ENCODE measurements at places on chromosomes 4 and X.
A peak's percentile ranks its signal among the peaks of the same experiment; 100 is the strongest.

DNA sequence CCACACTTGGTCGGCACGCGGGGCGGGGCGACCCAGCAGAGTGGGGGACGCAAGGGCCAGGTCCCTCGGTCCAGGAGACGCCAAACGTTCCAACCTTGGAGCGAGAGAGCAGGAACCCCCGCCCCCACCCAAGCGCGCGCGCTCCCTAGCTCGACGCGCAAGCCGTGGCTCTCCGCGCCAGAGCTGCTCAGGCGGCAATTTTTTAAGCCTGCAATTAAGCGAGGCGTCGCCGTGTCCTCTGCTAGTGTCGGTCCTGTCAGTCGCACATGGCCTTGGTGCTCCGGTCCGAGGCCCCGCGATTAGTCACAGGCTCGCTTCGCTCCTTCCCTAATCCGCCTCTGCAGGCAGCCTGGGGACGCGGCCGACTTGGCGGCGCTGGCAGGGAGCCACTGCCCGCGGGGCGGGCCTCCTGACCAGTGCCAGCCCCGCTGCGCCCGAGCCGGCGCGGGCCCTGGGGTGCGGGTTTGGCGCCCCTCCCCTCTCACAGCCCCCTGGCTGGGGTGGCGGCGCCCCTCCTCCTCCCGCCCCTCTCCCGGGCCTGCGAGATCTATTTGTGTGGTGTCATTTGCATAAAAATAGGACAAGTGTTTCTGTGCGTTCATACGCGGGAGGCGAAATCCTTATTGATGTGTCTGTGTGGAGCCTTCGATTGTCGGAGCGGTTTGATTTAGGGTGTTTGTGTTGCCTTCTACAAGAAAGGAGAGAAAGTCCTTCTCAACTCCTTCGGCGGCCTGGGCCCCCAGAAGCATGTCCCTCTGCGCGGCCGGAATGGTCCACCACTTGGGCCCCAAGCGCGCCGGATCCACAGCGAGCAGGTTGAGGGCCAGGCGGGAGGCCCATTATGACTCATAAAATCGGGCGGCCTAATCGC is 9.8 kb upstream of the BCOR start:
- DNase-seq = peak; percentile 40

DNA sequence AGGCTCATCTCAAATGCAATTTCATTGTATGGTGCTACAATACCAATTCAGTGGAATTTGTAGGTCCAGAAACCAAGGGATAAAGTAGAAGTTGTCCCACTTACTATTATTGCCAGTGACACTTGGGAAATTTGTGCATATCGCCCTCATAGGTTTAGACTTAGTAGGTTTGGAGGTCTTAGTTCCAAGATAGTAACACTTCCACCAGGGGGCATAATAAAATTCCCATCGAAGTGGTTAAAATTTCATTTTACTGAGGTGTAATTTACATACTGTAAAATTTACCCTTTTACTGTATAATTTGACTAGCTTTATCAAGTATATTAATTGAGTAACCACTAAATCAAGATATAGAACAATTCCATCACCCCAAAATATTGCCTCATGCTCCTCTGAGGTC is 174.6 kb downstream of the INPP4B start:
- DNase-seq = no peak

DNA sequence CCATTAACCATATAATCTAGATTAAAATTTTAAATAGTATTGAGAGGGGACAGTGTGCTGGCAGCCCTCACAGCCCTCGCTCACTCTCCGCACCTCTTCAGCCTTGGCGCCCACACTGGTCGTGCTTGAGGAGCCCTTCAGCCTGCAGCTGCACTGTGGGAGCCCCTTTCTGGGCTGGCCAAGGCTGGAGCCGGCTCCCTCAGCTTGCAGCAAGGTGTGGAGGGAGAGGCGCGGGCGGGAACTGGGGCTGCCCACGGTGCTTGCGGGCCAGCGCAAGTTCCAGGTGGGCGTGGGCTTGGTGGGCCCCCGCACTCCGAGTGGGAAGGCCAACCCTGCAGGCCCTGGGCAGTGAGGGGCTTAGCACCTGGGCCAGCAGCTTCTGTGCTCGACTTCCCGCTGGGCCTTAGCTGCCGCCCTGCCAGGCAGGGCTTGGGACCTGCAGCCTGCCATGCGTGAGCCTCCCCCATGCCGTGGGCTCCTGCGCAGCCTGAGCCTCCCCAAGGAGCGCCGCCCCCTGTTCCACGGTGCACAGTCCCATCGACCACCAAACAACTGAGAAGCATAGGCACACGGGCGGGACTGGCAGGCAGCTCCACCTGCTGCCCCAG is 32.8 kb upstream of the CFAP299 start:
- no peak for DNase-seq

DNA sequence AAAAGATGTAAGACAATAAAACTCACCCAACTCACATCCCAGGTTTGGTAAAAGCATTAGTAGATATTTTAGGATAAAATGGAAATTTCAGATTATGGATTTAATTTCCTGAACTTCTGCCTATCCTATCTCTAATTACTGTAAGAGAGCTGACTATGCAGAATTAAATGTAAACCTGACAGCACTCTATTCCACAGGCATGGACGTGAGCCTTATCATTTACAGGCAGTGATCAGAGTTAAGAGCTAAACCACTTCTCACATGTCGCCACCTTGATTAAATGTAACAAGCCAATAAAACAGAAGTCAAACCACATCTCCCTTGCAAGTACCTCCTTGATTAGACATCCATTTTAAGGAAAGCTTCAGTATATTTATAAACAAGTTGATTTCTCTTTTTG is 97.5 kb upstream of the CBR4 start:
- DNase-seq = no peak

GRCh38 chrX:46039526-46039925 is 505.7 kb downstream of the ZNF674 start:
- no peak for DNase-seq

- DNase-seq = no peak
These were observed 29.3 kb downstream of the CLCN3 start for GRCh38 chr4:169649545-169650226.

- DNase-seq = no peak
These were observed 156.3 kb downstream of the CBR4 start for GRCh38 chr4:168853770-168854169.

DNA sequence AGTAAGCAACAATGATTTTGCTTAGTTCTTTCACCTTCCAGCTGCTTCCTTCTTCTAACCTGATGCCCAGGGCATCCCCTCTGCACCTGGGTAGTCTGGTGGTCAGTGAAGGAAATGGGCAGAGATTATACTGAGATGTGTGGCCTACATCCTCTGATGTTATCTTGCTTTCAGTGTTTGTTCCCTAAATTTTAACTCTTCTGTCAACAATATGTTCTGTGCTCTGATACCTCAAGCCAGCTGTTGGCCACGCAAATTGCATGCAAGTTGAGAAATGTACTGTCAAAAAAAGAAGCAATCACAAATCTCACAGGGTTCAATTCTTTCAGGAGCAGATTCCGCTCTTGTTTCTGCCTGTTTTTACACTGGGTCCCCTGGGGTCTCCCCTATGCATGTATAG is 73.8 kb downstream of the FBXW7 start:
- no peak for DNase-seq

- DNase-seq = no peak
These were observed 91.0 kb downstream of the AMMECR1 start for GRCh38 chrX:110226931-110227330.

GRCh38 chr4:167787231-167787630 is 305.1 kb upstream of the ANXA10 start:
- no peak for DNase-seq

DNA sequence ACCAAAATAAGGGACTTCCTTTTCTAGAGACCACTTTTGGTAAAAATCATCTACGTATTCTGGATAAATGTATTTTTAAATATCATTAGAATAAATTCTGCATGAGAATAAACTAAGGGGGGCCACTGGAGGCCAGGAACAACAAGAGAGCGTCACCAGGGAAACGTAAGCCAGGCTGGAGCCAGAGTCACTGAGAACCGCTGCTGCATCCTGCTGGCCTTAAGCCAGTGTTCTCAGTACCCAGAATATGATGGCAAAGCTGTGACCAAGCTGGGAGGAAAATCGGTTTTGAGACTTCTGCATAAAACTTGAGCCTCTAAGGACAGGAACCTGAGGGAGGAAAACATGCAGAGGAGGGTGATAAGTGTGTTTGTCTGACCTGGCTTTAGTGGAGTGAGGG is 63.0 kb upstream of the FAM9A start:
- no peak for DNase-seq

GRCh38 chr4:13367244-13367643 is 116.9 kb downstream of the RAB28 start:
- DNase-seq = no peak

DNA sequence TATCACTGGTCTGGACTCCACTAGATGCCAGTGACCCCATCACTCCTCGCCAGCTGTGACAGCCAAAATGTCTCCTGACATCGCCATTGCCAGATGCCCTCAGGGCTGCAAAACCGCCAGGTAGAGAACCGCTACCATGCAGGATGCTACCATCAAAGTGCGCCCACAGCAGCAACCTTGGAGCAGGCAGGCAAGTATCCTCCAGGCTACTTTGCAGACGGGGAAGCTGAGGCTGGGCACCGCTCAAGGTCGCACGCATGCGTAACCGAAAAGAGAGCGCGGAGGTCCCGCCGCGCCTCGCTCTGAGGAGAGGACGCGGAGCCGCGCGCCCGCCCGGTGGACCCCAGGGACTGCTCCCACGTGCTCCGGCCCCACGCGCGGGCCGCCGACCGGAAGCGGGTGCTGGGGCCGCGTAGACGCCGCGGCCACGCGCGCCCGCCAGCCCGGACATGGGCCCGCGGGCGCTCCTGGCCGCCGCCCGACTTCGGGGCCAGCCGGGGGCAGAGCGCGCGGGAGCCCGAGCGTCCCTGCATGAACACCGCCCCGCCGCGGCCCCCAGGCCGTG is at the start of gene STS:
Gene STS (plus strand): TSS at position 300 of the 565 bp plus-strand sequence. CDS start 105,488 bp downstream, outside the sequence.
- DNase-seq = peak; percentile 23

DNA sequence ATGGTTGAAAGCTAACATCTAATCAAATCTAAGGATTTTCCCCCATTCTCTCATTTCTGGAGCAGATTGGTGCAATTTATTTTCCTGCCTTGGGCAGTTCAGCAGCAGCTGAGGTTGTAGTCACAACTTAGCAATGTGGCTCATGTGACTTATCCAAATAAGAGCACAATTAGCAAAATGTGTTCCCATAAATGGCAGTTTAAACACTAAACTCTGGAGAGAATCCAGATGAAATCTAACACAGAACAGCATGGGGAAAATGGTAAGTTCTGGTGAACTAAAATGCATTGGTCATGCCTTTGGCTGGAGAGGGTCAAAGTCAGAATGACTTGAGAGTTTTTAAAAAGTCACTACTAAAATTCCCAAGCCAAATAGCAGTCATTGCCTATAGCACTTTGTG is 422.6 kb upstream of the DIPK2B start:
- no peak for DNase-seq

DNA sequence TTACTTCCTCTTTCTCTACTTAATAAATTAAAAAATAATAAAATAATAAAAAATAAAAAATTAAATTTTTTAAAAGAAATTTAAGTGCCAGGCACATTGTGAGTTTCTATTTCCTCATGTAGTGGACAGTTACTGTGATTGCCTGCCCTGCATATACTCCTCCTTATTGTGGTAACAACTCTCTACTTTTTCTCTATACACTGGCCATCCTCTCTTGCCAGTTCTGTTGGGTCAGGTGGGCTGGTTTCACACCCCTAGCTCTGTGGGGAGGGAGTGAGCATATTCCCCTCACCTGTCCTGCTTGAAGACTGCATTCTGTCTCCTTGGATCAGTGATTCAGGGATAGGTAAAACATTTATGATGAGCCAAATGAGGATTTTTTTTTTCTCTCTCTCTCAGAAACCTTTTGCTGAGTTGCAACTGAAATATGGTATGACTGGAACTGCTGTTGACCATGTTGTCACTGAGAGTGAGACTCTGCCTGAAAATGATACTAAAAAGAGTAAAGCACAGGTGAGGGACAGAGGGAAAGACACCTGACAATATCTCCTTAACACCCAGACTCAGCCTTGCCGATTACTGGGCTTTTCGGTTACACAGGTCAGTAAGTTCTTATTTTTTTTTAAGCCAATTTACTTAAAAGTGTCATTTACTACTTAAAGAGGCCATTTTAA is 37.2 kb downstream of the CXXC4 start:
- no peak for DNase-seq
